ENCODE measurements at places on chromosomes 16 and 17.

- DNase-seq: no peak
These were observed 148.6 kb downstream of the KIF2B start for GRCh38 chr17:53971361-53971760.

GRCh38 chr17:17787568-17787967, 49.2 kb downstream of the SREBF1 start:
- DNase-seq: no peak

DNA sequence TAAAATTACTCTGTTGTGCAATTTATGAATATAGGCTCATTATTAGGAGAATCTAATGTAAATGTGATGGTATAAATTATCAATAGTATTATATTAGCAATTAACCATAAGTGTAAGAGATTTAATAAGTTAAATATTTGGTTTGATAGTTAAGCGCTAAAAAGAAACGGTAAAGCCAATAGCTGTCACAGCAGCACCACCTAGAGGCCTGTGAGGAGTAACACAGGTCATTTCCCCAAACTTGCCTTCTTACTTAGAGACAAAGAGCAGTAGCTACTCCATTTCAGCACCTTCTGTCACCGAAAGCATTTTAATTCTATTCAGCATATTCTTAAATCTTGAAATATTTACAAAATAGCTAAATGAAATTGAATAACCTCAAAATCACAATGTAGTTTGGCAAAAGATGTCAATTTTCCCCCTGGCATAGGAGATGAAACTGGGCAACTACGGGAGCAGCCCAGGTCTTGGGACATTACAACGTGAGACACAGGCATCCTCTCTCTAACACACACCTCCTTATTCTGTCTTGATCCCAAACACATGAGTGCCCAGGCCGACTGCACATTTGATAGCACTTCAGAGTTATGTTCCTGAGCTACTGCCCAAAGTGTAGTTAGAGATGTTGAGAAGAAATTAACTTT, 14.3 kb upstream of the DYNLRB2 start:
- peak; percentile 7 for DNase-seq

DNA sequence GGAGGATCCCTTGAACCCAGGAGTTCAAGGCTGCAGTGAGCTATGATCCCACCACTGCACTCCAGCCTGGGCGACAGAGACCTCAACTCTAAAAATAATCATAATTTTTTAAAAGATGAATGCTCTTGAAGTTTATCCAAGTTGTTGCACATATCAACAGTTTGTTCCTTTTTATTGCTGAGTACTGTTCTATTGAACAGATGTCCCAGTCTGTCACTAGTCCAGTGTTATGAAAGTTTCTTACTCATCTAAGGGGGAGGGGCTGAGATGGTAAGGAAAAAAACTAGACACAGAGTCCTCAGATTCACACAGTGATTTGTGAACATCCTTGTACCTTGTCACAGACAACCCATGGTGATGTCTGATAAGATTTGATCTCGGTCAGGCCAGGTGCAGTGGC, 3.9 kb downstream of the ACAP1 start:
- no peak for DNase-seq

DNA sequence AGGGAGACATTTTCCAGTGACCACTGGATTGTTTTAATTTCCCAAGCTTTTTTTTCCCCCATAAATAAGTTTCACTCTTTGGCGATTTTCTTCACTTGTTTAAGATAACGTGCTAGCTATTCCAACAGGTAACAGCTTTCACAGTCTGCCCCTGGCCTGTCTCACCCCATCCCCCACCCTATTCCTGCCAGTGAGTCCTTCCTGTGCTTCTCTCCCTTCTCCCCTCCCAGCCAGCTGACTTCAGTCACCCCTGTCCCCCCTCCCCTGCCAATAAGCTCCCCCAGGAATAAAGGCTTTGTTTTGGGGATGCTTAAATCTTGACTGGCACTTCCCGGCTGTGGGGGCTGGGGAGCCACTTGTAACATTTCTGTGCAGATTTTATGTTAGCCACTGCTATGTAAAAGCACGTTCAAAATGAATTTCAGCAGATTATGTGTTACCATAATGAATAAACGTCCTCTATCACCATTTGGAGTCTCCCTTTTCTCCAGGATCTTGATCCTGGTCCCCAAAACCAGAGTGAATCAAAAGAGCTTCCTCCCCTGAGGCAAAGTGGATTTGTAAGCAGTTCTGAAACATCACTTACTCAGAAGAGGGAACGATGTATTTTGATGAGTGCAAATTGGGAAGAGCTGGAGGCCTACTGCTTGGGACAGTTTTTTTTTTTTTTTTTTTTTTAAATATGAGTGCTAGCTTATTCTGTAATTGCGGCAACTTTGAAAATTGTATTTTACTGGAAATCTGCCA, 58.2 kb downstream of the IGF2BP1 start:
- DNase-seq: no peak

- no peak for DNase-seq
These were observed 23.4 kb upstream of the AXIN2 start for GRCh38 chr17:65584604-65585521.

GRCh38 chr16:71353736-71354135, 4.8 kb upstream of the CALB2 start:
- DNase-seq: no peak

GRCh38 chr17:30200106-30200505, 35.4 kb downstream of the SLC6A4 start:
- DNase-seq: no peak

- no peak for DNase-seq
These were observed 361.3 kb upstream of the SOX9 start for GRCh38 chr17:71759422-71760060.

DNA sequence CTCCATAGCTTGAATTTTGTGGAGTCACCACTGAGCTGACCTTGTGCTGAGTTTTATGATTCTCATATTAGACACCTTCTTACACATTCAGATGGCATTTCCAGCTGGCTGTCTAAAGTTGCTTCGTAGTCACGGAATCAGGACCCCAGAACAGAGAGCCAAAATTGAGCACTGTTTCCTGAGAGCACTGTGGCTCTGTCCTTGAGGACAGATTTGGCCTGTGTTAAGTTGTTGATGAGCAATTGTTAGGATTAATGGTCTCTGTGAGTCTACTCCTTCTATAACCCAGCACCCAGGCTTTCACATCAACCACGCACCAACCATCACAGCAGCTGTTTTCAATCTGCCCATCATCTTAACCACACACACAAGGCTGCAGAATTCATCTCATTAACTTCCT, 277.5 kb upstream of the HSBP1 start:
- no peak for DNase-seq

DNA sequence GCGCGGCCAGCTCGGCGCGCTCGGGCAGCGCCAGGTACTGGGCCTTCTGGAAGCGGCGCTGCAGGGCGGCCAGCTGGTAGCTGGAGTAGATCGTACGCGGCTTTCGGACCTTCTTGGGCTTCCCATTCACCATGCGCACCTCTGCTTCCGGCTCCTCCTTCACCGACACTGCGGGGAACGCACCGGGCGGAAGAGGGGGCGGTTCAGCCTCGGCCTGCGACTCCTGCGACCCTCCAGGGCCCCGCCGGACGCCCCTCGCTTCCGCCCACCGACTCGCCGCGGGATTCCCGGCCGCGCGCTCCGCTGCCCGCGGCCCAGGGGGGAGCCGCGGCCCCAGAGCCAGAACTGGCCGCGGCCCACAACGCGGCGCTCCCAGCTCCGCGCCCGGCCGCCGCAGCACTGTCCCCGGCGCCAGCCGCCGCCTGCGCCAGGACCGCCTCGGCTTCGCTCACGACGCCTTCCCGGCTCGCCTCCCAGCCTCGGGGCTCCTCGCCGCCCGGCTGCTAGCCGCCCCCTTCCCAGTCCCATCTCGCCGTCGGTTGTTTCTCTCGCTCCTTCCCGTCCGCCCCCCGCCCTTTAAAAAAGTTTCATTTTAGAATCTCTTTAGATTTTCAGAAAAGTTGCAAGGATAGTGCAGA, 1.5 kb downstream of the DLX3 start:
- no peak for DNase-seq

- DNase-seq: no peak
These were observed 28.7 kb downstream of the WIPI1 start for GRCh38 chr17:68428498-68429172.

Measured in H54 (cell line).